ENCODE measurements at places on chromosomes 11 and 22. TPM values are rescaled to one million over a fixed set of nuclear protein-coding genes. Genes with fewer than 3 reads are reported as not detected.

DNA sequence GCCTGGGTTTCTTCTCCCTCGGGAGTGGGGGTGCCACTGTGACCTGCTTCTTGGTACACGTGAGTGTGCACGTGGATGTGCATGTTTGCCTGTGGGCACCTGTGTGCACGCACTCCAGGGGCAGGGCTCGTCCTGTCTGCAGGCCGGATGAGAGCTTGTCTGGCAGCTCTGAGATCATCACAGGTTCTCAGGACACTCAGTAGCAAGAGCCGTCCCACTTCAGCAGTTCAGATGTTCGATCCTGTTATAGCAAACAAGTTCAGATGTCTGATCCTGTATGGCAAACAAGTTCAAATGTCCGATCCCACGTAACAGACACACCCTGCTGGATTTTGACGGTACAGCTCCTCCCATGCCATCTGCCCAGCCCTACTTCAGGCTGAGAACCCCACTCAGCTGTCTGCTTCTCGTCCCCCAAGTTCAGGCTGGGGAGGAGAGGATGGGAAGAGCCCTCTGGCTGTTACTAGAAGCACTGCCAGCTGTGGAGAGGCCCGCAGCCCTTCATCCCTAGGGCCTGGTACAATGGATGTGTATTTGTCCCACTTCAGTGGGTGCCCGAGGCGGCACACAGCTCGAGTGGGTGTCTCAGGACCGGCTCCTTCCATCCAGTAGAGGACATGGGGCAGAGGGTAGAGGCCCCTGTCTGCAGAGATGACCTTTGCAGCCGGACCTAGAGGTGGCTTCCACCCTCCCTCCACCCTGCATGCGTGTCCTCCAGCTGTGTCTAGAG lies 1126.9 kb downstream of the BRD1 start:
- ATAC-seq, result no peak

DNA sequence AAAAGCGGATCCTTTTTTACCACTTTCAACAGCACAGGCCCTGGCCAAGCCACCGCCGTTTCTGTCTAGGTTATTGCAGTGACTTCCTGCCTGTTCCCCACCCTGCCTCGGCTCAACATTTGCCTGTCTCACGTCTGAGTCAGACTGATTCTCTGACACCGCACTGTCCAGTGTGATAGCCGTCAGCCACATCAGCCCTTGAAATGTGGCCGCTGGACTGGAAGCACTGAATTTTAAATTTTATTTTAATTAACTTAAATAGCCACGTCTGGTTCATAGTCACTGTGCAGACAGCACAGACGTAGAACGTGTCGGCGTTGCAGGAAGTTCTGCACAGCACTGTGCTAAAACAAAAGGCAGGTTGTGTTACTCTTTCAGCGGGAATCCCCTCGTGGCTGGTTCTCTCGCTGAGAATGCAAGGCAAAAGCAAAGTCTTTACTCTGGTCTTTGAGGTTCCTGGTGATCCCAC lies 56.3 kb upstream of the ADSL start:
- peak; percentile 44 for ATAC-seq

DNA sequence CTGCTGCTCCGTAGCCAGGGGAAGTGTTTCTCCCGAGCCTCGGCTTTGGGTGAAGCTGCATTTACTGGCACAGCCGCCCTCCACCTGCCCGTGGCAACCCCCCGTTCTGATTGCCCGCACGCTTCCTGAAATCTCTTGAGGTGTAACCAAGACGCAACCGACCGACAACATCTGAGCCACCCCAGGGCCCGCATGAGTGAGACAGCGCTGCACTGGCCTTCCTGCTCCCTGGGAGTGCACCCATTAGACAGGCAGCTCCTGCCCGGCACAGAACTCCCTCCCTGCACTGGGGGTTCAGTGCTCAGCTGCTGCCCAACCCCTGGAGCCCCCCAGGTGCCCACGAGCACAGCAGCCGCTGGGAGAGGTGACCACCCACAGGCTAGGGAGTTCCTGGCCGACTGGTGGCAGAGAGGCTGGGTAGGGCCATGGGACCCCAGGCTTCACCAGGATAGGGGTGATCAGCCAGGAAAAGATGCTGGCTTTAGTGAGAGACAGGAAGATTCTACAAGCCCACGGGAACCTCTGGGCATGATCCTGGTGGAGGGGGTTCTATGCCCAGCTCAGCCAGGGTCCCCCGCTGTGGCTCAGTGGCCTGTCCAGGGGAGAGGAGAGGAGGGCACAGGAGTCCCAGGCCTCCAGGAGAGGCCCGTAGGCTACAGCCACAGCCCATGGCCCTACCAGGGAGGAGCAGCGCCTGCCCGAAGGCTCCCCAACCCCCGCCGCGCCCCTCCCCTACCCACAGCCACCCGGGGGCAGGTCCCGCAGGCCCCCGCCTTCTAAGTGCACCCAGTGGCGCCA lies 14.6 kb downstream of the PLXNB2 start:
- no peak for ATAC-seq

DNA sequence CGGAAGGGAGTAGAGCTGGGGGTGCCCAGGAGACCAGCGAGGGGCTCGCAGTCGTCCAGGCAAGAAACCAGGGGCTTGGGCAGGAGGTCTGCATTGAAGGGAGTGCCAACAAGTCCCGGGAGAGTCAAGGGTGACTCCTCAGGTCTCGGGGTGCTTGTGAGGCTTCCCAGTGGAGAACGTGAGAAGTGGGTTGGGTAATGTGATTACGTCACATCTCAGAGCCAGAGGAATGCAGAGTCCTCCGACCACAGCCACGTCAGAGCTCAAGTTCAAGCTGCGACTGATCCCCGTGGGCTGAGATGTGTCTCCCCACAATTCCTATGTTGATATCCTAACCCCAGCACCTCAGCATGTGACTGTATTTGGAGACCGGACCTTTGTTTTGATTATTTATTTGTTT lies 89.7 kb upstream of the SHANK2 start:
- no peak for ATAC-seq

DNA sequence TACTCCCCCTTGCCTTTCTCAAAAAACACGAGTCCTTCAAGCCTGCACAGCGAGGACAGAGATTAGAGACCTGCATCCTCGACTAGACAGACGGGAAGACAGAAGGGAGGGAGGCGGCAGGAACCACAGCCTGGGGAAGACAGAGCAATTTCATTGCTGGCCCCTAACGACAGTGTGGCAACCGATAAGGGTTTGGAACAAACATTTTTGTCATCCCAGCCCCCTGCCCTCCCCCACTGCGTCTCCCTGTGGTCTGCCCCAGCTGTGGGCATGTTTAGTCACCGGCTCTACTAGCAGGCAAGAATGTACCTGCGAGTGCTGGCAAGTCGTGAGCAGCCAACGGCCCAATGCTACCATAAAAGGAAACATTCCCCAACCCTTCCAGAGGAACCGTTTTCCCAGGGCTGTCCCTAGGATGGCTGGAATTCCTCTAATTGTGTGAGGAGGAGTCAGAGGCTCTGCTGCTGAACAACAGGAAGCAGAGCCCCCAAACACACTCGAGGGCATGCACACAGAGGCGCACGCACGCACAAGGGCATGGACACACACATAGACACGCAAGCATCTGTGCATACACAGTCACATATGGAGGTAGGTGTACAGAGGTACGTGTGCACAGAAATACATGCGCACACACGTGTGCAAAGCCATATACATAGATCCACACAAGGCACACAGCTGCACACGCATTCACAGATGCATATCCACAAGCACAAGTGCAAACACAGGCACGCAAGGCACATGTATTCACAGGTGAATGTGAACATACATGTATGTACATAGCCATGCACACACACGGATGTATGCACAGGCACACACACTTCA lies 58.3 kb downstream of the MYH9 start:
- ATAC-seq, result peak; percentile 49

- ATAC-seq, result no peak
These were observed 3.3 kb upstream of the CARD10 start for GRCh38 chr22:37522482-37522881.

DNA sequence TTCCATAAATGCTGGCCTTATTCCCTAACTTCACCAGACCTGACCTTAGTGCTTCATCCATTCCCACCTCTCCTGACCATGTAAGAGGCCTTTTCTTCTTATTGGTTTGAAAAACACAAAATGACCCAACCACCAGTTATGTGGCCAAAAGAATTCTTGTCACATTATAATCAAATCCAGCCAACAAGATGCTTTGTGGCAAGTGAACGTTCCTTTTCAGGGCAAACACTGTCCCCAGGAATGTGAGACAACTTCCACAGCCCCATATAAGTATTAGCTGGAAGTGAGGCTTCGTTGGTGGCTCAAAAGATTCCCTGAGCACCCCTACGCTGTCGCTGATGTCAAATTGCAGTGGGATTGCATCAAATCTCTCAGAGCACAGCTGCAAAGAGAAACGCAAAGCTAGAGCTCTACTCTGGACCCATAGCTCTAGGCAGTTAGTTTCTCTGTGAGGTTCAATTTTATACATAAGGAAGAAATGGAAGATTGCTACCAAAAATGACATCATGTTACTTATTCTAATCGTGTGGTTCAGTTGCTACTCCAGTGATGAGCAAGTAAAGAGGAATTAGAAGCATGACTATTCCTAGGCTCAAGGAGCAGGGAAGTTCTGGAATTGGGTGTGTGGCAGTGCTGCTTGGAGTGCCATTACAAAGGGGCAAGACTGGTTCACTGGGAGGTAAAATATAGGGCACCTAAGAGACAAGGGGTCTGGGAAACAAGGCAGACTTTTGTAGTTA lies 26.1 kb downstream of the GLYATL1 start:
- ATAC-seq, result no peak

DNA sequence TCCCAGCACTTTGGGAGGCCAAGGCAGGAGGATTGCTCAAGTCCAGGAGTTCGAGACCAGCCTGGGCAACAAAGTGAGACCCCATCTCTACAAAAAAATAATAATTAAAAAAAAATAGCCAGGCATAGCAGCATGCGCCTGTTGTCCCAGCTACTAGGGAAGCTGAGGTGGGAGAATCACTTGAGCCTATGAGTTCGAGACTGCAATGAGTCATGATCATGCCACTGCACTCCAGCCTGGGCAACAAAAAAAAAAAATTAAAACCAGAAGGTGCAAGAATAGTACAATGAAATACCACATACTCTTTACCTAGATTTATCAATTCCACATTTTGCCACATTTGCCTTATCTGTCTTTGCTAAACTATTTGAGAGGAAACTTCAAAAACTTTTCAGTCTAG lies 8.2 kb downstream of the DPF2 start:
- no peak for ATAC-seq

GRCh38 chr22:25582946-25583345 lies 18.5 kb downstream of the GRK3 start:
- no peak for ATAC-seq

GRCh38 chr22:32448980-32449379 lies 15.3 kb downstream of the BPIFC start:
- ATAC-seq, result no peak

- ATAC-seq, result peak; percentile 80
These were observed 73.6 kb upstream of the SUSD2 start for GRCh38 chr22:24107661-24108060.

- ATAC-seq, result peak; percentile 13
These were observed 17.0 kb upstream of the PANX1 start for GRCh38 chr11:94111660-94112059.

GRCh38 chr11:8223513-8223900 lies 40.2 kb downstream of the LMO1 start:
- ATAC-seq, result no peak

MMP1 gene
- 3.5 TPM for total RNA-seq

MPZL3 gene
- 20.7 TPM for total RNA-seq

ZFPL1 gene
- 25.7 TPM for total RNA-seq

ELFN2 gene
- not detected for total RNA-seq

ACTN3 gene
- 0.44 TPM for total RNA-seq

TMPRSS13 gene
- 29.9 TPM for total RNA-seq

Measured in esophagus mucosa (tissue), 1 donor.